ENCODE measurements at places on chromosomes 3 and 15.

DNA sequence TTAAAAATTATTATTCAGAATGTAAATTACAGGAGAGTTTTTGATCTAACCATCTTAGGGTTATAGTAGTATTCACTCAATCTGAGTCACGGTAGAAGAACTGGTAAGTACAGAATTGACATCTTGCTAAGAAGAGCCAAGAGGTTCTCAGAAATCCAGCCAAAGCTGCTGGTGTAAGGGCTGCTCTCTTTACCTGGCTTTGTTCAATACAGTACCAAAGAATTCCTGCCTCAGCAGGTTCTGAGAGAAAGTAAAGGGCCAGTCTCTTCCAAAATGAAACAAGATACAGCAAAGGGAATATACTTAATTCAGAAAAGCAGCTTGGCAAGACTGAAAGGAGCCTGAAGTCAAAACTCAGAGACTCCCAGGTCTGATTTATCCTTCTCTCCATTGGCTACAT lies 193.1 kb downstream of the TNIK start:
- DNase-seq = no peak

GRCh38 chr3:52820736-52821135 lies 9.7 kb downstream of the ITIH4 start:
- peak; percentile 44 for DNase-seq

- no peak for DNase-seq
These were observed 5.2 kb downstream of the SNX1 start for GRCh38 chr15:64100958-64101357.

DNA sequence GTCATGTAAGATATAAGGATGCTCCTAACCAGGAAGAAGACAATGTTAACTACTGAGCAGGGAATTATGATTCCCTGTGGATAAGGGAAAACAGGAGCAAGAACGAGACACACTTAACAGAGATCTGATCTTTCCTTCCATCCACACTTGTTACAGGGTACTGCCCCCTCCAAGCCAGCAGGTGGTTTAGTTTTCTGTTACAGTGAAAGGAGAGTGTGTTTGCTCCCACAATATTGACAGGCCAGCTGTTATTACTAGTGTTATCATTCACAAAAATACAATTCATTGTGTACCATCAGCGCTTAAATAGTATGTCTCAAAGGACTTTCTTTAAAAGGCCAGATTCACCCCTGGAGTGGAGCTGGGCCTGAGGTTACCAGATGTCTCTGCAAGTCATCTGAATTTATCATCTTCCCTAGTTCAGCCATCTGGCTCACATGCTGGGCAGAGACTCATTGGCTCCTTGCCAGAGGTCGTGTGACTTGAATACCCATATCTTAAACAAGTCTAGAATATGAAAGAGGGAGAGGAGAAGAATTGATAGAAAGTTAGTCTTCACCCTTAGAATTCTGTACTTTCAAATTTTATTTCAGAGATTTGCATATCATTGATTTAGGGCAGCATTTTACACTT lies 16.8 kb upstream of the FMN1 start:
- DNase-seq = no peak

DNA sequence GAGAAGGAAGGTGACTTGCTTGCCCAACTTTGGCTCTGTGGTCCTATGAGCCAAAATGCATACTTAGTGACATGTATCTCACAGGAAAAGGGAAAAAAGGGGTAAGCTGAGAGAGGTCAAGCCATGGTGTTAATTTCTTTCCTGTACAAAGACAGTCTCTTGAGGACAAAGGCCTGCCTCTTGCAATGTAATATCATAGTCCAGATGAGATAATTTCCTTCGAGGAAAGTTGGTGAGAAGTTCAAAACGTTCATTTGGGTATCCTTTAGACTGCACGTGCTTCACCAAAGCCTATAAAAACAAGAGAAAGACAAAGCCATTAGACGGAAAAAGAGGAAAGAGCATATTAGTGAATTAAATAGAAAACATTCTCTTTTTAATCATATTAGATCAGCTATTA lies 18.4 kb upstream of the TM4SF19 start:
- no peak for DNase-seq

DNA sequence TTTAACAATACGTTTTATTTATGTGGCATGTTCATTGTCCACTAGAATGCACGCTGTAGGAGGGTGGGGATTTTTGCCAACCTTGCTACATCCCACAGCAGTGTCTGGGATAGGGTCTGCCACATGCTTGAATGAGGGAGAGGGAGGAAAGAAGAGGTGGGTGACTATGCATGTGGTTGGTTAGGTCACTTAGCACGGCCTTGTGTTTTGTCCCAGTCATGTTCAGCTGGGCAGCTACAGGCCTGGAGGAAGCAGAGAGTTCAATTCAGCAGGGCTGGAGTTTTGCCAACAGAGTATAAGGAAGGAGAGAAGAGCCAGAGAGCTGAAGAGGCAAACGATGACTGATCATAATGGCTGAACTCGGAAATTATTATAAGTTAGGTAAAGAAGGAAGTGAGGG lies 268.4 kb upstream of the NSMCE3 start:
- no peak for DNase-seq

- peak; percentile 89 for DNase-seq
These were observed 11.9 kb downstream of the RASA2 start for GRCh38 chr3:141498598-141499223.

DNA sequence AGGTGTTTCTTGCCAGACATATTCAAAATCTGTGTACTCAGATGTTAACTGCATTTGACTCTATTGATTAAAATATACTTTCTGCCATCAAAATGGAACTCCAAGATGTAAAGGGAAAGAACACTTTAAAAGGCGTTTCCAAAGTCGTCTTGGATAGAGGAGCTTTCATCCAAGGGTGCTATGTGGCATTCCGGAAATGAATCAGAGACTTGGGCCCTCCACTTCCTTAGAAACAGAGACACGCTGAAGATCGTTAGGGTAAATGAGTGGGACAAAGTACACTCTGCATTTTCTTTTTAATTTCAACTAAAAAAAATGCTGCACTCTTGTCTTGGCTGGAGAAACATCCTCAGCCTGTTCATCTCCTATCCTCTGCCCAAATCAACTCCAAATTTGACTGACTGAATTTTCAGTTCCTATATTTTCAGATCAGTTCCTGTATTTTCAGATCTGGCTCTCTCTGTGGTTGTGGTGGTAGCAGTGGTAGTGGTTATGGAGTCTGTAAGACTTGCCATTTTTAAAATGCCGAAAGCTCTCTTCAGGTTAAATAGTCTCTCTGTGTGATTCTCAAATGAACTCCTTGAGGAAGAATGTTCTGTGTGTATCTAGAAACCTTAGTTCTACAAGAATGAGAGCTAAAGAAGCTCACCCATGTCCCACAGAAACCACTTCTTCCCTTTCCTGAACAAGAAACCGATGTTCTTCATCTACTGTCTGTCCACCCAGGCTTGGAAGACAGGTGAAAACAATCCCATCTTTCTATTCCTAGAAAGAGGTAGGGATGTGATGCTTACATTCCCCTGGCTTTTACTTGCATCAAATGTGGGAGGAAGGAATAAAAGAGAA lies 156.8 kb upstream of the ICE2 start:
- DNase-seq = no peak

DNA sequence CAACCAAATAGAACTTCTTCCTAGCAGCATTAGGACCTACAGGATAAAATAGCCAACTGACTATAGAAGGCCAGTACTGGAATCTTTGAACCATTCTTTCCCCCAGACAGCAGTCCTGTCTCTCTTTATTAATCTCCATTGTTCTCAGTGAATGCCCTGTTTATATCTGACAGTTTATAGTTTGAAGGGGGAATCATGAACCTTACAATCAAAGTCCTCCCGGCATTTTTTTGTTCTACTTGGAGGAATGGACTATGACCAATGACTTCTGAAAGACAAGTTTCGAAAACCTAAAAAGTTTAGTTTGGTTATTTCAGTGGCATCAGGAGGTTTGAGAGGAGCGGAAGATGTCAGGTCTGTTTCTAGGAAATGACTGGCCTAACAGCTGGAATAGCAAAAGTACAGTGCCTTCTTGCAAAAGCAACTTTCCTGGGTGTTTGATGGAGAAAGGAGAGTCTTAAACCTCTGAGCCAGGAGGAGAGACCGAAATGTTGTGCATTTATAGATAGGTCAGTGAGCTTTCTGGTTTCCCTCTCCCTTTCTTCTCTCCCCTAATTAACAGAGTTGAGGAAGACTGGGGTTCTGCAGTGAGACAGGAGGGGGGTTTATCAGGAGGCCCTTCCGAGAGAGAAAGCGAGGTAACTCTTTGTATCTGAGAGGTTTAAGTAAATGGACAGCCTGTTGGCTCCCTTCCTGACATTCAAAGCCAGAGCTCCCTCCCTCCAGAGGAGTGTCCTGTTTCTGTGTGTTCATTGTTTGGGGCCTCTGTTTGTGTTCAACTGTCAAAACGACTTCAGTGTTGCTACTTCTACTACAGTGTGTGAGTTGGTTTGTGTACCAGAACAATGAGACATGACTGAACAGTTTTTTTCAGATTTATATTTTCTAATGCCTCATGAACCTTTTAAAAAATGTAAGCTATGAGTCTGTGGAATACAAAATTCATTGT lies 383.0 kb upstream of the RARB start:
- no peak for DNase-seq

DNA sequence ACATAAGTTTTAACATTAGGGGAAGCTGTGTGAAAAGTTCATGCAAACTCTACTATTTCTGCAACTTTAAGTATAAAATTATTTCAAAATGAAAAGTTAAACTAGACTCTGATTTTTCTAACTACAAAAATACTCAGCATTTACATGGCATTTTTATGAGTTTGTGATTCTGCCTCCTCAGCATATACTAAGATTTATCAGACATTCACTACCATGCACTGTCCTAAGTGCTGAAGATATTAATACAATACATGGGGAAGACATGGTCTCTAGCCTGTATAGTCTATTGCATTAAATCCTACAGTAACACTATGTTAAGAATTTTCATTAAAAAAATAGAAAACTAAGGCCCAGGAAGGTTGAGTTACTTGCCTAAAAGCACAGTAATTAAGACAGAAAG lies 80.7 kb downstream of the ZNF148 start:
- no peak for DNase-seq

GRCh38 chr15:83844742-83845141 lies 190.8 kb downstream of the ADAMTSL3 start:
- DNase-seq = no peak

- DNase-seq = peak; percentile 80
These were observed 66.9 kb upstream of the PRR23C start for GRCh38 chr3:139111392-139112229.

GRCh38 chr15:87498560-87498959 lies 758.0 kb downstream of the NTRK3 start:
- DNase-seq = no peak

- no peak for DNase-seq
These were observed 154.5 kb upstream of the STT3B start for GRCh38 chr3:31378231-31378630.

- no peak for DNase-seq
These were observed 42.7 kb downstream of the EIF2AK4 start for GRCh38 chr15:39976291-39977274.

GRCh38 chr3:102123590-102124190 lies 274.4 kb downstream of the NFKBIZ start:
- no peak for DNase-seq

DNA sequence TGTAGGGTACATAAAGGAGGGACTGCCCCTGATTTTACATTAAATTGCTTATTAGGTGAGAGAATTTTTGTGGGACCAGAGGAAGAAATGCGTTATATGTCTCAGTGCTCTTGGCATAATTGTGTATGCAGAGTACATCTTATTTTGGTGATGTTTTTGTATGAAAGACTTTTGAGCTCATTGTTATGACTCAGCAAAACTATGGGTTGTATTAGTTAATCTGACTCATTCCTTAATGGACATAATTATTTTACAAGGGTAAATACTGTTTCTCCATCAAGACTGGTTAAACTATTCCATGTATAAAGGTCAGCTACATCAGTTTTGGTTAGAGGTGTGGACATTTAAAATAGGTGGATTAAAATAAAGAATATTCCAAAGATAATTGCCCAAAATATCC lies 156.8 kb downstream of the ALCAM start:
- DNase-seq = no peak

DNA sequence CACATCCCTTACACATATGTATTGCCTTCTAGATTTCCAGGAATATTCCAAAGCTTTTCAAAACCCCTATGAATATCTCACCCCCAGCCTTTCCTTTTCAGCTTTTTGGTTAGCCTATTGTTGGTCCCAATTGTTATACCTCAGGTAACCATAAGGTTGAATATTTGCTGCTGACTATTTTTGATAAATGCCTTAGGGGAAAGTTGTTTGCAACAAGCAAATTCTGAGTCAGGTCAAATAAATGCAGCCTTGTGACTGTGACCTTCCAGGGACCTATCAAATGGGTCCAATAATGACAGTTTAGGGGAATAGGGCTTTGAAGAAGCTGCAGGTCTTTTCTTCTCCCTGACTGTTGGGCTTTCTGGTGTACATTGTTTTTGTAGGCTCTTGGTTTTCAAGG lies 699.7 kb downstream of the NTRK3 start:
- DNase-seq = no peak

DNA sequence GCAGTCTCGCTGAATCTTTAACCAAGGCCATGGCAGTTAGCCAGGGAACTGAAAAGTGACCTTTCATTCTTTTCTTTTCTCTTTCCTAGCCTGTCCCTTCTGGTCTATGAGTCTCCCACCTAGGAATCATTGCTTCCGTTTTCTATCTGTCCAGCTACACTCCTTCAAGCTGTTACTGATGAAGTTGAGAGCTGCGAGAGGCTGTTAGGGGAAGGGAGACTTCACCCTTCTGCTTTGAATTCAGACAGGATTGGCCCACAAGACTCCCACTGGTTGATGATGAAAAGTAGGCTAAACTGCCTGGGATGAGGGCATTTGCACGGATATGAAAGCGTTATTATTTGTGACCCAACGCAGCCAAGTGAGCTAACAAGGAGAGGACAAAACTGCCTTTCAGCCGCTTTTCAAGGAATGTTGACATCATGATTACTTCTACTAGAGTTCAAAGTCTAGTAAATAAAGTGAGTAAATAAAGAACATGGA lies 30.2 kb downstream of the EIF4E3 start:
- no peak for DNase-seq

GRCh38 chr3:196007744-196008335 lies 74.0 kb downstream of the TFRC start:
- DNase-seq = no peak

DNA sequence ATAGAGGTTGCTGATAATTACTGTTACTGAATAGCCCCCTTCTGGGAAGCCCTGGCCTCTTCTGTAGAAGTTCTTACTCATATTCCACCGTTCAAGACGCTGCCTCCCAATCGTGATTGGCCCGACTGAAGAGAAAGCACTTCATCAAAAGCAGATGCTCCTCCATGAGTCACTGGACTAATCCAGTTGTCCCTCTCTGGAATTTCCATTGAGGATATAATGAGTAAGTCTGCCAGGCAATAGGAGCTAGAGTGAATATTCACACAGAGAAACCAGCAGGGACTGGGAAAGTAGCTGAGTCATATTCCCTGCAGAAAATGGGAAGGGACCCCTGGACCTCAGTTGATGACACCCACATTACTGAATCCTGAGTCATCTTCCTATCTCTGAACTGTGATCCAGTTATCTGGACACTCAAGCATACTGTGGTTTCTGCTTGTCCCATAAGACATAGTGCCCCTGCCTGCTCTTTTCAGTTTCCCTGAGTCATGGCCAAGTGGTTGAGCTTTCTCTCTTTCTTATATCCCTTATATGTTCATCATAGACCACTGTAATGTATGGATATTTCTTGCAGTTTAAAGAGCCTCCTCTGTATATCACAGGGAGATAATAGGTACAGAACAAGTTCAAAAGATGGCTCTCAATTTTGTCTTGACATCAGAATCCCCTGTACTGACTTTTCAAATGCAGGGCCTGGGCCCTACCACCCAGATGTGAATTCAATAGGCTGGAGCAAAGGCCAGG lies 151.2 kb upstream of the CDIN1 start:
- no peak for DNase-seq

GRCh38 chr15:51139091-51139490 lies 44.4 kb upstream of the TNFAIP8L3 start:
- no peak for DNase-seq
